ENCODE measurements at places on chromosomes 13 and 19. TPM values are rescaled to one million over a fixed set of nuclear protein-coding genes. Genes with fewer than 3 reads are reported as not detected.
A peak's percentile ranks its signal among the peaks of the same experiment; 100 is the strongest.

The RDH13 gene
- total RNA-seq: 15.5 TPM

DNA sequence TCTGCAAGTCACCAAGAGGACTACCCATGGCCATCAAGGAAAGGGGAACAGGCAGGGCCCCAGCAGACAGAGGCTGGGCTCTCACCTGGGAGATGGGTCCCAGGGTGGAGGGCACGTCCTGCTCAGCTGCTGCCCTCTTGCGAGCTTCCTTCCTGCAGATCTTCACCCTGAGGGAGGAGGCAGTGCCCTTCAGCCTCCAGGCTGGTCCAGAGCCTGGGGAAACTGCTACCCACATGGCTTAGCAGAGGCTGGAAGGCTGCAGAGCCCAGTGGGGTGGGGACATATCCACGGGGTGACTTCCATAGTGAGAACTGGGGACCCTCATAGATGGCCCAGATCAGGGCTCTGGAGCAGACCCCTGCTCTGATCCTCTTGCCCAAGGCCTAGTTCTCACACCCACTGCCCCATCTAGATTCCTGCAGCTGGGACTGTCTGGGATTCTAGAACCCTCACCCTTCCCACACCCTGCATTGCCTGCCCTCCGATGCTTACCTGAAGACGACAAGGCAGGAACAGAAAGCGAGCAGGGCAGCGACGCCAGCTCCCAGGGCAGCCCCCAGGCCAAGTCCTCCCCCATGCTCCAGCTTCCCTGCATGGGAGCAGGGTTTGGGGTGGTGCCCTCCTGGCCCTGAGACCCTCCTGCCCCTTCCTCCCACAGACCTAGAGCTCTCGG, 9.0 kb downstream of the SIGLEC11 start:
- no peak for DNase-seq

DNA sequence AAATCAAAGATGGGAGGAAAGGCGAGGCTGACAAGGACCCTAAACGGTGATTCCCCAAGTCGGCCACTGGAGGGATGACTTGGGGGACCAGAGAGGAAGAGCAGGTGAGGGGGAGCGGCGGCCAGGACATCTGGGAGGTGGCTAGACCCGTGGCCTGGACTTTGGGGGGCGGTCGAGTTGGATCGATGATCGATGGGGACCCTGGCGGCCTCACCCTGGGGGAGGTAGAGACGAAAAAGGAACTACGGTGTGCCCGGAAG, 7.7 kb upstream of the CIRBP start:
- no peak for DNase-seq

DNA sequence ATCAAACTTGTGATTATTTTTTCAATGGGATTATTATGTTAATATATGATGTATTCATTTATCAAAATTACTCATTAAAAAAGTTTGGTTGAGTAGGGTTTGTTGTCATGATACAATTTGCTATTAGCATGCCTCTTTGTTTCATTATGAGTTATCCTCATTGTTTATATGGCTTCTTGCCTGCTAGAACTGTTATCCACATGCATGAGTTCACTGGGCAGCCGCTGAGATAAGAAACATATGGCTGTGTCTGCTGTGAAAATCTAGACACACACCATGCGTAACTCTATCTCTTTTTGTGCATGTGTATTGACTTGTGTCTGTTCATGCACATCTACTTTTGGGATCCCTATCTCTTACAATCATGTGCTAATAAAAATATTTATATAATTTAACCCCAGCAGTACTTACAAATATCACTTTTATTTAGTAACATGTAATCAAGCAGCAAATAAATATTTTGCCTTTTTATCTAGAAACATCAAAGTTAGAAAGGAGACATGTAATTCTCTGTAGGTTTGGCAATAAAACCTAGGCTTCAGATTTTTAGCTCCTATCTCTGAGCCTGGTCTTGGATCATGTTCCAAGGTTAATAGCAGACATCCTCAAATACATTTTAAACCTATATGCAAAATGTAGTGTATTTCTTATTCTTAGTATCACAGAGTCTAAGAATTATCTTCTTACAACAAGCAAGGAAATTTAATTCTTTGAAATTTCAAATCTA, 11.2 kb upstream of the KLF12 start:
- DNase-seq: no peak

DNA sequence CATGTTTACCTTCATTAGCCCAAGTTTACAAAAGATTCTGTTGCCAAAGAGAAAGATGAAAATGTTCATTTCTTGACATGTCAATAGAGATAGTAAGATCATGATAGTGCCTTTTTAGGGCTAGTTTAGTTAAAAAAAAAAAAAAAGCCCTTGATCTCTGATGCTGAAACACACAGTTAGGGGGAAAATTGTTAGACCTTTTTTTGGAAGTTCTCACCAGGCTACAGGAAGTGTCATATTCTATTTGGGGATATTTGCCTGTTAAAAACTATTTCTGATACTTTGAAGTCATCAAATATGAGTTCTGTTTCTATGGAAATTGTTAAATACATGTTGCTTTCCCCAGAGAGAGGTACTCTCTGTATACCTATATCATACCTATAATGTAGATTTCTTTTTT, 21.6 kb downstream of the SLAIN1 start:
- no peak for DNase-seq

DNA sequence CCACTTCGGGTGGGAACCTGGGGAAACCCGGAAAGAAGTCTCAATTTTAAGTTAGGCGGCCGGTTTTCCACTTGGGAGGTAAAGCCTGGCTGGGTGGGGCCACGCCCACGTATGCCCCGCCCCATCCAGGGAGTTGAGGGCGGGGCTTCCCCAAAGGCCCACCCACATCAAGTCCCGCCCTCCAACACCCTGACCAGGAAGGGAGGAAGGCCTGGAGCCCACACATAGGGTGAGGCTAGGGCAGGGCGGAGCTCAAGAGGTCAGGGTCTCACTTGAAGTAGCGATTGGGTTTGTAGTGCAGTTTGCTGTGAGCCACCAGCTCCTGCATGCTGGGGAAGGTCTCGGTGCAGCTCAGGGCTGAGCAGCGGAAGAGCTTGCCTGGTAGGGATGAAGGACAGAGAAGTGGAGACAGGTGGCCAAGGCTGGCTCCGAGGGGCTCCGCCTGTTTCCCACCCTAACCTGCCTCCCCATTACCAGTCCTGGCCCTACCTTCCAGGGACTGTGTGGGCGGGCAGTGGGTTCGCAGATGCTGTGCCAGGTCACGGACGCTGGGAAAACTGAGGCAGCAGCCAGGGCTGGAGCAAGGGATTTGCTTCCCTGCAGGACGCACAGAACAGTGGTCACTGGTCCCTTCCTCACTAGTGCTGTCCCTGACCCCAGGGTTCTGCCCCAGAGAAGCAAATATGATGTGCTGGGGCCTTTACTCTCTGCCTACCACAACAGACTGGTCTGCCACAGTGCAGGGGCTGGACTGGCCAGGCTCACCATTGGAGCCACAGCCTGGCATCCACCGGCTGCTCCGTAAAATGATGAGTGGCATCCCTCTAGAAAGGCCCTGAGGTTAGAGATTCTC, 1.6 kb downstream of the ZNF414 start:
- DNase-seq: peak; percentile 36

- DNase-seq: no peak
These were observed 13.3 kb upstream of the ACP7 start for GRCh38 chr19:39070888-39071287.

DNA sequence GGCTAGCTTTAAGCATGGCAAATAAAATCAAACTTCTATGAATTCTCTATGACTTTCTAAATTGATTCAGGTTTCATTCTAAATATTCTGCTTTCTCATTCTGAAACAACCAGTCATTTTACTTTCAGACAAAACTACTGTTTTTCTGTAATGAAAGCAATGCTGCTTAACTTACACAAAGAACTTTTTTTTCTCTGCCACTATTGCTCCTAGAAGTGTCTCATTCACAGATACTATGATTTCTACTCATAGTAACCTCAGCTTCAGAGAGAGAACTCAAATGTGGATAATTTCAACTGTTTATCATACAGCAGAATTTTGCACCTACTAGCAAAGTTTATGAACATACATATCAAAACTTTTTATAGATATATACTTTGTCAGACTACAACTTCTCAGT, 724.6 kb downstream of the SLITRK5 start:
- DNase-seq: no peak

DNA sequence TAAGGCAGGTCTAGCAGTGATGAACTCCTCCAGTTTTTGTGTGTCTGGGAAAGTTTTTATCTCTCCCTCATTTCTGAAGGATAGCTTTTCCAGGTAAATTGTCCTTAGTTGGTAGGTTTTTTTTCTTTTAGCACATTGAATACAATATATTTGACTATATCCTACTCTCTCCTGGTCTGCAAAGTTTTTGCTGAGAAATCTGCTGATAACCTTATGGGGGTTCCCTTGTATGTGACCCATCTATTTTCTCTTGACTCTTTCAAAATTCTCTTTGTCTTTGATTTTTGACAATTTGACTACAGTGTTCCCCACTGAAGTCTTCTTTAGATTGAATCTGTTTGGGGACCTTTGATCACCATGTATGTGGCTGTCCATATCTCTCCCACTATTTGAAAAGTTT, 42.6 kb upstream of the ZNF507 start:
- DNase-seq: no peak

- DNase-seq: no peak
These were observed 12.2 kb downstream of the PRKCSH start for GRCh38 chr19:11447347-11448262.

The ENOX1 gene
- 0.25 TPM for total RNA-seq

The COMP gene
- total RNA-seq: not detected

The SERP2 gene
- not detected for total RNA-seq

The HOMER3 gene
- not detected for total RNA-seq

All from activated CD4-positive, alpha-beta memory T cell treated with anti-CD3 and anti-CD28 coated beads, Interleukin-2, amount 10 ng/mL, durations not matched to agents 7 days and 5 days (primary cell).